A172 (cell line): ENCODE measurements at places on chromosomes 2 and 18.

DNA sequence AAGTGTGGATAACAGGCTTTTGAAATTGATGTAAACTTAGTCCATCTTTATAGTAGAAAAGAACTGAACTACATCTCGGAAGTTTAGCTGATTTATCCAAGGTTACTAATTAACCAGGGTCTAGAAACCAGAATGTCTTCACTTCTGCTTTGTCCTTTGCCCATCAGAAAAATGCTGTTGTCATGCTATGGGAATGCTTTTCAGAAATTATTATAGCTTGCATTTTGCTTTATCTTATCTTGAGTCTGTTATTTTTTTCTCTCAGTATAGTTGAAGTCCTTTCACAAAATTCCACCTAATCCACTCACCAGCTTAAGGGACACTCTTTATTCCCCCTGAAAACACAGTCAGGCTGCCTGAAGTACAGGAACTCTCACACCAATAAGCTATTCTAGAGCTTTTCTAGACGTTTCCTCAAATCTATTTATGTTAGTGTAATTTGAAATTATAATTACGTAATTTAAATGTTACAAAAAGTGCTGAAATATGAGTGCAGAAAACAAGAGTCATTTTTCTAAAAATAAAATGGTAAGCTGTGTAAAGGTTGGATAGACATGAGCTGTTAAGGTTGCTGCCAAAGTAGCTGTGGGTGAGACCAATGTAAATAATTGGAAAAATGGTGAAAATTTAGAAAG is 456.3 kb downstream of the TGIF1 start:
- no peak for DNase-seq

- no peak for DNase-seq
Measured at GRCh38 chr2:205496370-205496769, 185.9 kb upstream of the NRP2 start.

- no peak for DNase-seq
Measured at GRCh38 chr2:113910110-113910717, 20.3 kb downstream of the ACTR3 start.

- DNase-seq, result no peak
Measured at GRCh38 chr2:62611854-62612253, 93.7 kb upstream of the EHBP1 start.

GRCh38 chr2:156903335-156903734 is 354.2 kb upstream of the GALNT5 start:
- no peak for DNase-seq

GRCh38 chr2:11833601-11834000 is 87.2 kb downstream of the LPIN1 start:
- DNase-seq, result no peak

- no peak for DNase-seq
Measured at GRCh38 chr2:187168720-187169713, 279.0 kb downstream of the CALCRL start.

DNA sequence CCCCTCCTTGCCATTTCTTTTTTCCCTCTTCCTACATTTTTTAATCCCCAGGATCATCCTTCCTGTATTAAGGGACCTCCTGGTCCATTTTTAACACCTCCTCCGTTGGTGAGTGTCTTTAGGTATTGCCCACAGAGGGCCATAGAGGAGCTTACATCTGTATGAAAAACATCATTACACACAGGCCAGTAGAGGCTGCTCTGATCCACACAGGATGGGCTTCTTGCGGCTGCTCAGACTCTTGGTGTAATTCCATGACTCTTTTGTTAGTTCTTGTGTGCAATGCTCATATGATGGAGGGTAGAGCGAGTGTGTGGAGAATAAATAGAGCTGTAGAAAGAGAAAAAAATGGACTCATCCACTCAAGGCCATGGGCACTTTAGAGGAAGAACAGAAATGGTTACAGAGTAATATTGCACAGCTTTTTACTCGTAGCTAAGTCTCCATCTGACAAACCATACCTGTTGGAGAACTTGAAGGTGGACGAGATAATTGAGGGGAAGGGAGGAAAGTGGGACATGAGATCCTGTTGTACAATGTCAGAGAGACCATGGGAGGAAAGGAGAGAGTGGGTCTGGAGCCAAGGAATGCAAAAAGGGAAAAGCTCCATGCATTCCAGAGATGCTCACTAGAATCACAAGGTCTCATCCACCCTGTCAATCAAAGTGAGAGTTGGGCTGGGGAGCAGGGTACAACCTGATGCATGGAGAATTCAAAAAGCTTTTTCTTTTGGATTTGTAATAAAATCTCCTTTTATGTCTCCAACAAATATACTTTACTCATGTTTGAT is 129.7 kb upstream of the TNP1 start:
- no peak for DNase-seq

- DNase-seq, result peak; percentile 18
Measured at GRCh38 chr2:27885234-27885633, 5.0 kb downstream of the RBKS start.

- peak; percentile 20 for DNase-seq
Measured at GRCh38 chr2:19746611-19747309, 155.0 kb downstream of the TTC32 start.

DNA sequence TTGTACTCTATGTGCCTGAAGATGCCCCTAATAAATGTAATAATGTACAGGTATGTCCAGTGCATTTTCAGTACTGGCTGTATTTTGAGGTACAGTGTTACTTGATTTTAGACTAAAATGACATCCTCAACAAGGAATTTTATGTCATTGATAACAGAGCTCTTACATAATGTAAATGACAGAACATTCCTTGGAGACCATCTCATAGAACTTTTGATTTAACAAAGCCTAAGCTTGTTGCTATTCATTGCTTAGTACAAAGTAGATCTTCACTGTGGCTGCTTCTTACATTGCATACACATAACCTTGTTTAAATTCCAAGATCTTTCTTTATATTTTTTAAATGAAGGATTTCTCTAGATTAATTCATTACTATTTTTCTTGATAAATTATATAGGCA is 24.1 kb downstream of the DYNC1I2 start:
- DNase-seq, result peak; percentile 22

DNA sequence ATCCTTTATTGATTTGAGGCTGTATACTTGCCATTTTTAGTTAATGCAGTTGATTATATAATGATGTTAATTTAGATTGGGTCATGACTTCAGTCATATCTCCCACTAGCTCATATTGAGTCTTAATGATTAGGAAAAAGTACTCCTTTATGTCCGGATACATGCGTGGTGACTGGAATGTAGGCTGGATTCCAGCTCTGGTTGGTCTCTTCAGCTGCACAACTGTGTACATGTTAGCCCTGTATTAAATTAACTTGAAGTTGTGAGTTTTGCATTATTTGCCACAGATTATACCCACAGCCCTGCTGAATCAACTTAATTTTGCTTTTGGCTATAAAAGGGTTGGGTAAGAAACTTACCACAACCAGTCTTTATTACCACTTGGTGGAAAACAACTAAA is 22.5 kb downstream of the MOB4 start:
- DNase-seq, result no peak

DNA sequence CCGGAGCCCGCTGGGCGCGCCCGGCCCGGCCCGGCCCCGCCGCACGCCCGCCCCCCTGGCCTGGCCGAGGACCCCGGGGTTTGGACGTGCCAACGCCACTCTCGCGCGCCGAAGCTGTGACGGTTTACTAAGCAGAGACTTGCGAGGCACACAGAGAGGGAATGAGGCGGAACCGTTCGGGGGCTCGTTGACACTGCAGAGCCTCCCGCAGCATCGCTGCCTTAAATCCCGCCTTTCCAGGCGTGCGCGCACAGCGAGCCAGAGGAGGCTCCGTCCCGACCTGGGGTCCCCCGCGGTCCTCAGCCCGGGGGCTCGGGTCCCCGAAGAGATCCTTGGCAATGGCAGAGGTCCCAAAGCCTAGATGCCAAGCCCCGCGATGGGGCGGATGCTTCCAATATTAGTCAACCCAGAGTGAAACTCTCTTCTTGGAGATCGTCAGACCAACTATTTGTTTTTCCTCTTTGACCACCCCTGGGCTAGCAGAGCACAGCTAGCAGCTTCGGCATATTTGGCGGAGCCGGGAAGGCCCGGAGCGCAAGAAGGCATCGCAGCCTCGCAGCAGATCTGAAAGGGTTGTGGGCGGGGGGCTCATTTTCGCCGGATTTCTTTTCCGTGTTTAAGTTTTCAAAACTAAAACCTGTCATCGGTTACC is at the start of gene ZNF385B:
ZNF385B (minus strand) TSS at position 197 of the 652 bp plus-strand sequence.
- DNase-seq, result no peak

GRCh38 chr2:193824474-193824873 is 1629.7 kb upstream of the TMEFF2 start:
- DNase-seq, result peak; percentile 83

GRCh38 chr2:72554381-72554780 is 271.5 kb downstream of the EXOC6B start:
- no peak for DNase-seq

GRCh38 chr2:17387591-17387990 is 130.6 kb downstream of the RAD51AP2 start:
- no peak for DNase-seq

GRCh38 chr2:59308108-59308507 is 1067.0 kb upstream of the FANCL start:
- no peak for DNase-seq

- no peak for DNase-seq
Measured at GRCh38 chr2:161169335-161169734, 9.1 kb downstream of the TANK start.

- DNase-seq, result no peak
Measured at GRCh38 chr2:37582481-37583220, 88.8 kb downstream of the CDC42EP3 start.

GRCh38 chr2:70978341-70979179 is at the start of gene ANKRD53:
TSS of gene ANKRD53 (plus strand) at chr2:70978630. CDS start at chr2:70978646, 16 bp downstream.
- DNase-seq, result no peak

DNA sequence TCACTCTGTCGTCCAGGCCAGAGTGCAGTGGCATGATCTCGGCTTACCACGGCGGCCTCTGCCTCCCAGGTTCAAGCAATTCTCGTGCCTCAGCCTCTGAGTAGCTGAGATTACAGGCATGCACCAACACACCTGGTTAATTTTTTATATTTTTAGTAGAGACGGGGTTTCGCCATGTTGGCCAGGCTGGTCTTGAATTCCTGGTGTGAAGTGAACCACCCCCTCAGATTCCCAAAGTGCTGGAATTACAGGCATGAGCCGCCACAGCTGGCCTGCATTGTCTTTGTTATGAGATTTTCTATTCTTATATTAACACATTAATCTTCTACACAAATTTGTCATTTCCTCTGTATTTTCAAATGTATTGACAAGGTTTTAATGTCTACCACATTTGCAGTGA is 75.2 kb downstream of the SEPTIN10 start:
- no peak for DNase-seq

DNA sequence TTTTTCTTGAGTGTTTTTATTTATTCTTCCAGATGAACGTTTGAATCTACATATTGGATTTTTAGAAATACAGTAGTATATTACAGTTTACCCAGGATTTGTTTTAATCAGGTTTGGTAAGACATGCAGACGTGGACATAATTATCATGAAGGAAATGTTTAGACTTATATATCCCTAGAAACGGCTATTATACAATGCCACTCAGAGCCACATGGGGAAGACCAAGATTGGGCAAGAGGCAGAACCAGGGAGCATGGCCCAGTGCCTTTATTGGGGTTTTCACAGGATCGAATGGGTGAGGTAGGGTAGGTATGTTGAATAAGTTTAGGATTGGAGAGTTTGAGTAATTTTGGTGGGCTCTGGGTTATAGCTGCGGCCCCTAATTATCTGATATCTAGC is 212.2 kb downstream of the CAMKMT start:
- DNase-seq, result no peak

DNA sequence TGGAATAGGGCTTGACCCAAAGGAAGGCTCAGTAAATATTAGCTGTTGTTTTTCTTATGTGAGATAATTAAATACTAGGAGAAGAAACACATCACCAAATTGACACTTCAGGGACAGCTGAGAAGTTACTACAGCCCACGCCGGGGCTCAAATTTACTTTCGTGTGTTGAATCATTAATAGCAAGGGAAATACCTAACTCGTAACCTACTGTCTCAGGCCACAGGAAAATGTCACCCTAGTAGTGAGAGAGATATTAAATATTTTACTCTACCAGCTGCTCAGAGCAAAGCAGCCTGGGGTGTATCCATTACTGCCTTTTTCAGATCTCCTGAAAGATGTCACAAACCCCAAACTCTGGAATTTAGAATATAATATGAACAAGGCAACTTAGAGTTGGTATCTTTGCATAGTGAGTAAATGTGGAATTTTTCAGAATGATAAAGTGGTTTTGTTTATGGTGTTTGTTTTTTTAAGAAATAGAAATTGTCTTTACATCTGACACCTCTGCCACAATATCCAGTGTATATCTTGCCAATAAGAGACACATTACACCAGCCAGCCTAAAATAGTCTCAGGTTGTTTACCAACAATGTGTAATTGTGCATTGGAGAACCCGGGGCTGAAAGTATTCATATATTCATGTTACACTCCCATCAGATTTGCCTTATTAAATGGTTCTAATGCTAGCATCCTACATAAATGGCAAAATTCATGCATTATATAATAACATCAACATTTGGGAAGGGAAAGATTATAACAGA is 48.4 kb downstream of the ATP8B1 start:
- DNase-seq, result no peak

DNA sequence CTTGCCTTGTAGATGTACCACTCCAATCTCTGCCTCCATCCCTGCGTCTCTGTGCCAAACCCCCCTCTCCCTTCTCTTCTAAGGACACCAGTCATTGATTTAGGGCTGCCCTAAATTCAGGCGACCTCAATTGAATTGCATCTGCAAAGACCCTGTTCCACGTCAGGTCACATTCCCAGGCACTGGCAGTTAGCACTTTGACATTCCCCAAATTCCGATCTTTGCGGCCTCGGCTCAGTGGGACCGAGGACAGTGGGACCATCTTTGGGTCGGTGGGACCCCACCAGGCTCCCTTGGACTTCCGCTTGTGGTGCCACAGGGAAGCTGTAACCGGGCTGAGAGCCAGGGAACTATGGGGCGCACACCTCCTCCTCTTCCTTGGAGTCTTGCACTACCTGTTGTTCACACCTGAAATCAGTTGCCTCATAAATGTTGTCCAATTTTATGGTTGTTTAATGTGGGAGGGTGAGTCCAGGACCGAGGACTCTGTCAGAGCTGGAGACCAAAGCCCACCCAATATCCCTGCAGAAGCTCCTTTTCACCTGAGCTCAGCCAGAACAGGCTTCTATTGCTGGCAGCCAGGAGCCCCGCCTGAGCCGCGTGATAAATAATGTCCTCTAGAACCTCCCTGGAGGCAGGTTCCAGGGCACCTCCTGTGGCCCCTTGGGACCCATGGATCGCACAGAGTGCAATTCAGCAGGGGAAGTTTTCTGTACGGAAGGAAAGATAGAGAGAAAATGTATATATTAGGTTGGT is 271.6 kb downstream of the EIPR1 start:
- no peak for DNase-seq

GRCh38 chr18:47772374-47773248 is 157.8 kb downstream of the SMAD2 start:
- DNase-seq, result peak; percentile 64

GRCh38 chr2:107502539-107502938 is 324.2 kb upstream of the RGPD4 start:
- no peak for DNase-seq
